COLO829 (cell line): ENCODE measurements at places on chromosomes 7 and 10.
A peak's percentile ranks its signal among the peaks of the same experiment; 100 is the strongest.

- no peak for DNase-seq
Measured at GRCh38 chr10:45561952-45562351, 110.6 kb downstream of the ZFAND4 start.

DNA sequence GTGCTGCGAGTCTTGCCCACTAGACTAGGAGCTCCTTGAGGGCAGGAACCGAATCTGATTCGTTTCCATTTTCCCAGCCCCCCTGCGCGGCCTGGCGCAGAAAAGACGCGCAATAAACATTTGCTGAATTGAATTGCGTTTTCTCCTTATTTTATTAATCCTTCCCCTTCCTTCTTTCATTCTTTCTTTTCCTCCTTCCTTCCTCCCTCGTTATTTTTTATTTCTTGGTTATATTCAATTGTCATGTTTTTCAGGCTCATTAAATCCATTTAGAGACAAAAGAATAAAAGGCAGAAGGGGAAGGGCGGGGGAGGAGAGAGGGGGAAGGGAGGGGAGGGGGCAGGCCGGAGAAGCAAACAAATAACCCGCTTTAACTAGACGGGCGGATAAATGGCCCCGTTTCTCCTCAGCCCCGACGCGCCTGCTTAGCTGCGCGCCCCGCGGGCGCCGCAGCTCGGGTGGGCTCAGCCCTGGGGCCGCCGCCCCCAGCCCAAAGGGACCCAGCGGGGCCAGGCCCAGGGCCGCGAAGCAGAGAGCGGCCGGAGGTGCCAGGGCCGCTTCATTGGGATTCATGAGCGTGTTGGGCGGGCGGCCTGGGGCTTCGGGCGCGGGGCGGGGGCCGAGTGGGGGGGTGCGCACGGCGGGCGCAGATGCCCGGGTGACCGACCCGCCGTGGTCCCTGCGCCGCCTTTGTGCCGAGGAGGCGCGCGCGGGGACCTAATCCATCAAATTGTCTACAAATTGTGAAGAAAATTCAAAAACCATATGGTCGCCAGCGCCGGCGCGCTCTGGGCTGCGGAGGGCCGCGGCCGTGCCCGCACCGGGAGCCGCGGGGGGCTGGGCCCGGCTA, 5.0 kb downstream of the LBX1 start:
- DNase-seq = no peak

- DNase-seq = no peak
Measured at GRCh38 chr7:91127325-91127724, 136.9 kb upstream of the FZD1 start.

GRCh38 chr7:24135003-24135817, 148.8 kb upstream of the NPY start:
- DNase-seq = no peak

DNA sequence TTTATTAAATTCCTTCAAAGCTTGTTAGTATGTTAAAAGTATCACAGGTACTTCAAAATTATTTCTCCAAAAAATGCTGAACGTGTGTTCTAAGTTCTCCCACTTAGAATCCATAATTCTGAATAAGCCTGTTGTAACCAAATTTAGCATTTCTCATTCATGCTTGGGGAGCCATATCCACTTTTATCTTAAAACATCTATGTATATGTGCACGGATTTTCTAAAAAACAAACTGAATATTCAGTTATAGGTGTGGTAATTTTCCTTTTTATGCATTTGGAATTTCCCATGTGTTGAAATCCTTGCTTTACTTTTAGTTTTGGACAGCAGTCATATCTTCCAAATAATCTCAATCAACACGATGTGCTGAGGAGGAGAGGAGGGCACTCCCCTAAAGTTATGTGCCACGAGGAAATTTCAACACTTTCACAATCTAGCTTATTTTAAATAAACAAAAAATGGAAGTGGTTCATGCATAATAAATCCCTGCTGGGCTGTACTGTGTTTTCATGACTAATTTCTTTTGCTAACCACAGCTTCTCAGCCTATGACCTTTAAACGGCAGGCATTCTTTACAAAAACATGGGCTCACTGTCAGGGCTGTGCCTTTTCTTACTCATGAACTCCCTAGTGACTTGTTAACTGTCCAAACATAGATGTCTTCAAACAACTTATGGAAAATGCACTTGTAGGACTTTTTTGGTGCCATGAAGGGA, 380.3 kb upstream of the SEMA3C start:
- DNase-seq = peak; percentile 91

- no peak for DNase-seq
Measured at GRCh38 chr7:158858592-158859503, 2.5 kb downstream of the DYNC2I1 start.

DNA sequence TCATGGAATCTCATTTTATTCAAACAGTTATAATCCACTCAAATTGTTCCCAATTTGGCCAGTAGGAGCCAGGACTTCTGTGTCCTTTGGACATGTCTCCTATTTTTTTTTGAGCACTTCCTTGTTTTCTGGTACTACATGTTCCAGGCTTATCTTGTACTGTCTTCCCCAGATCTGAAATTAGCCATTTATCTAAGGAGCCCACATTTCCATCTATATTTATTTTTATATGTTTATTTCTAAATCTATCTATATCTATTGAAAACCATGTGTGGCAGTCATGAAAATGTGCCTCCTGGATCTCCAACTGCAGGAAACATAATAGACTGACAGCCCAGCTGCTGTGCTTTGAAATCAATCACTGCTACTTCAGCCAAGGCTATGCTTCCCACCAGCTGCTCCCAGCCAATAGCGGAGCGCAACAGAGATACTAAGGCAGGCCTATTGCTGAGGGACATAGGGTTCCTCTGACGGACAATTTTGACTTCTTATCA, 147.1 kb downstream of the LRRC4 start:
- no peak for DNase-seq

DNA sequence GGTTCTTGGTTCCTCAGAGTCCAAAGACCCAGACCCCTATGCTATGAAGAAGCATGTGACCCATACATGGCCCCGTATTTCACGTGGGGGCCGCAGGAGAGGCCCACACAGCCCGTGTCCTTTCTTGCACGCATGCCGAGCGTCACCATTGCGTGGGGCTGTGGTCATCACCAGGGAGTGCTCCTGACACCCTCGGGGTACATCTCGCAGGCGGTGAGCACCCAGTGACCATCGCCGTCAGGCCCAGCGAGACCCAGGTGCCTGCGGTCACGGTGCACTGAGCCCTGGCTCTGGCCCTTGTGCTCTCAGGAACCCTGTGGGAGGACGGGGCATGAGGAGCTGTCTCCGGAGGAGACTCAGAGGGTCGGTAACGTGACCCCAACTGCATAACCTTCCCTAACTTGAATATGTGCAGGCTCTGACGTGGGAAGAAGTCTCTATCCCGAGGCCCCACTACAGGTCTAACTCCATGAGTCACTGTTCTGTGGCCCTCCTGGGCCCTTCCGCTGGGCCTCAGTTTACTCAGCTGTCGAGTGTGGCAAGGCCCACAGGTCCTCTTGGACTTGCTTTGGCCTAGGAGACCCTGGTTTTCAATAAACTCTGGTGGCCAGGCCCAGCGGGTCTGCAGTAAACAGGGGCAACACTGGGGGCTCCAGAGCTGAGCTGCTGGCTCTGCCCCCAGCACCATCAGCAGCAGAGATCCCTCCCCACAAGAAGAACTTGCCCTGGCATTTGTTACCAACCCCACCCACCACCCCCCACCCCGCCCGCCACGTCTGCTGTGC, 503.9 kb downstream of the PTPRN2 start:
- DNase-seq = no peak

GRCh38 chr7:8702807-8703206, 269.4 kb downstream of the NXPH1 start:
- no peak for DNase-seq

DNA sequence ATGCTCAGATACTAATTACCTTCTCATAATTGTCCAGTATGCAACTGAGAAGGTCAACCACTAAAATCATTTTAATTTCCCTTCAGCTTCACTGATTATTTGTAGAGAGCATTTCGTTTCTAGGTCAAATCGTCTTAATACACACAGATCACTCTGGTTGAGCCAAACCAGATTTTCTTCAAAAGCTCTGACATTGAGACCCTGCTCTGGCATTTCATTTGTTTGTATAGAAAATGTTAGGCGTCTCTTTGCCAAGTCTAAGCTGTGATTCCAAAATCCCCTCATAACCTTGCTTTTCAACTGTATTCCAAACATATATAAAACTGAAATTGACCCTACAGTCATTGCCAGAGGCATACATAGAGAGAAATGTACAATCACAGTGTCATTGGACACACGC, 520.0 kb downstream of the CNTNAP2 start:
- DNase-seq = no peak

- DNase-seq = no peak
Measured at GRCh38 chr7:146698995-146699610, 582.5 kb downstream of the CNTNAP2 start.

DNA sequence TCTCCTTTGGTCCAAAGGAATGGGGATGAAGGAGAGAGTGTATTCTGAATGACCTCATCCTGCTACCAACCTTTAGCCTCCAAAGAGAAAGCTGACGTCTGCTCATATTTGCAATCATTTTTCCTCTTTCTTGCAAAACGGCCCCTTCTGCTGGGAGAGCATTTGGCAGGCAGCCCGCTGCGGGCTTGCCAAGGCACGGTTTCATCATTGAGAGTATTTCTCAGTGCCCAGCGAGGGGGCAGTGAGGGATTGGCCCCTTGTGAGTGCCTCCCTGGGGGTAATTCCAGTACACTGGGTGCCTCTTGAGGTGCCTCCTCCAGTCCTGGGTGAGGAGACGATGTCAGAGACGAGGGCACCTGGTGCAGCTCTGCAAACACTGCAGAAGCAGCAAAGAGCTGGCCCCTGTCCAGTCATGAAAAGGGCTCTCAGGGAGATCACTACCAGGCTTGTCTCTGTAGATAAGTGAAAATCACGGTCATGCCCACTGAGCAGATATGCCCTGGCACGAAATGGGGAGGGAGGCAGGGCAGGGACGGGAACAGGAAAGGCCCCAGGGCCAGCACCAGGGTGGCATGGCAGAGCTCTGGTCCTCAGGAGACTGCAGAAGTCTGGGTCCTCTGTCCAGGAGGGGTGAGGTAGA, 48.7 kb upstream of the SHH start:
- DNase-seq = no peak

DNA sequence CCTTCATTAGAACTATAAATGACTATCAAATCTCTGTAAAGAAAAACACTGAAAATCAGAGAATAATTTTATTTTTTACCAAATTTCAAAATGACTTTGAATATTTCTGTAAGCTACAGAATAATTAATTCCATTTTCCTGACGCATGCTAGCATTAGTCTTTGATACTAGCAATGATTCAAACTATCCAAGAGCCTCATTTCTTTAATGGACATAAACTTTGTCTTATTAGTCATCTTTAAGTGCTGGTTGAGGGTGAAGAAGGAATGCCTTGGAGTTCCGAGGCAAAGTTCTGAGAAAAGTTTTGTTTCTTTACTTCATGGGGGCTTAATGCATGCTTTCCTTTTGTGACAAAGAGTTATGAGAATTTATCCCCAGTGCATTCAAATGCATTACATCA, 137.3 kb downstream of the AGMO start:
- no peak for DNase-seq

DNA sequence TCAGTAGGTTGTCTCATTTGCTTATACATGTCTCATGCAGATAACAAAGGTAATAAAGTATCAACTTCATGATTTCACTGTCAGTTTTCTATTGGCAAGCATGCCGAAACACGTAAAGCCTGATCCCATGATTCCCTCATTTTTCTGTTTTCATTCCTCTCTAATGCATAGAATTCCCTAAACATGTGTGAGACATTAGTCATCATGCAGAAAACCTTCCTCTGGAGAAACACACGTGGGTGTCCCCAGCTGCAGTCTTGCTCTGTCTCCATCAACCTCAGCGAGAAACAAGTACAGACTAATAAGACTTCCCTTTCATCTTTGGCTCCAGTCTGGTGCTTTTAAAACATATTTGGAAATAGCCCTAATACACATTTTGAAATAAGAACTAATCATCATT, 432.7 kb upstream of the VSTM2A start:
- no peak for DNase-seq

- no peak for DNase-seq
Measured at GRCh38 chr10:71622154-71622526, 97.4 kb downstream of the C10orf105 start.

DNA sequence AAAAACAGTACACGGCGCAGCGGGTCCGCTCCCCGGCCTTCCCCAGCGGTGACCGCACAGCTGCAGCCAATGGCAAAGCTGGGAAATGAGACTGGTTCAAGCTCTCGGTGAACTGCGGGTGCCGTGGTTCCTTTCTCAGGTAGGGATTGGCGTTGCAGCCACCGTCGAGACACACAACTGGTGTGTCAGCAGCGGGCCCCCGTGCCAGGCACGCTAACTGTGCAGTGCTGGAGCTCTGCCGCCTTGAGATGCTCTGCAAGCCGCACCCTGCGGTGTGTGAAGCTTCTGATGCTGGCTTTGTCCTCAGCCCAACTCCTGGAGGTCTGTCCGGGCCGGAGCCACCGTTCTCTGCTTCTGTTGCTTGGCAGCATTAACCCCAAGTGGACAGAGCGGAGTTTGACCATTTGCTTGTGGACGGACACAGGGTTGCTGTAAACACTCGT, 20.6 kb upstream of the NKX6-2 start:
- no peak for DNase-seq

GRCh38 chr10:35216303-35216905, 89.8 kb downstream of the CREM start:
- no peak for DNase-seq

DNA sequence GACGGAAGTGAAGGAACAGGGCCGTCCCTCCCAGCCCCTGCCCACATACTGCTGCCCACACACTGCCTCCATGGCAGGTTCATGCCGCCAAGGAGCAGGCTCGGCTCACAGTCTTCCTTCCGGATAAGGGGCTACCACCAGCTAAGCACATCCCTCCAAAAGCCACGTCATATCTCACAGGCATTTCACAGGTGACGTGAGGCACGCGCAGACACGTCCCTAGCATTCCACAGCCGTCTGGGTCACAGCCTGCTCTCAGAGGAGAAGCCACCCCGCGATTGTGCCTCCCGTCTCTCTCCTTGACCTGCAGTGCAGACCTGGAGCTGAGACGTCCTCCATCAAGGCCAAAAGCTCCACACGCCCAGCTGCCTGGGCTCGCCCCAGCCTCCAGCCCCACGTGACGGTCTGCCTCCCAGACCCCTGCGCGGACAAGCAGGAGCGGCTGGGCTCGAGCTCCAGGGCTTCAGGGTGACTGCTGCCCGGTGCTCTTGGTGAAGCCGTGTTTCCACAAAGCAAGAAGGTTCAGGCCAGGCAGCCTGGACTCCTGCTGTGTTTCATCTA, 114.0 kb downstream of the MAD1L1 start:
- no peak for DNase-seq

DNA sequence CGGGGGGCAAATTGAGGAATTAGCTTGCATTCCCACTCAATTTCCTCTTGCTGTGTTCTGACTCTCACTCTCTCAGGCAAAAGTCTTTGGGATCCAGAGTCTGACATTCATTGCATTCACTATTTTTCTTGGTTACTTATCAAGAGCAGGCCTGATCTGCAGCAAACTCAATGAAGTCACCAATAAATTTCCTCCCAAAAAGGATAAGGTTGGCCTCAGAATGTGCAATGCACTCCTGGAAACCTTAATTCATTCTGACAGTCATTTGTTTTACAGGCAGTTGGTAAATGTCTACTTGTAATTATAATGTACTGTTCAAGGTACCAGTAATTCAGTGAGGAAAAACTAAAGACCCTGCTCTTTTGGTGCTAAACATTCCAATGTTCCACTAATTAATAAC, 6.3 kb upstream of the DGKI start:
- no peak for DNase-seq
